ENCODE measurements at places on chromosomes 6 and 20.

GRCh38 chr6:137246791-137247202 is 27.6 kb upstream of the IFNGR1 start:
- DNase-seq: no peak

DNA sequence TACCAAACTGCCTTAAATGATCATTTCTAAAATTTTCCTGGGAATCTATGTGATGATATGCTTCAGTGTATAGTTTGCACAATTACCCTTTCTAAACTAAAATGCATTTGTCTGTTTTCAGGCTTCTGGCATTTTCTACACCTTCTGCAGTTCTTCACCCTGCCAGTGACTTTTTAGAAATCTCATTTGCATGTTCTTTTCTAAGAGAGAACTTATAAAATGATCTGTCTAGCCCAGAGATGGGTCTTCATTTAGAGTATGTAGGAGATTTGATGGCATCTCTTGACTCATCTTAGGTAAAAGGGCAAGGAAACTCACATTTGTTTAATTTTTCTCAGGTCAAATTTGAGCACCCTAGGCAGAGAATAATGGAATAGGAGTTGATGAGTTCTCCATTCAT is 17.8 kb downstream of the NCOA7 start:
- DNase-seq: no peak

GRCh38 chr6:122580737-122581136 is 29.5 kb upstream of the PKIB start:
- no peak for DNase-seq

DNA sequence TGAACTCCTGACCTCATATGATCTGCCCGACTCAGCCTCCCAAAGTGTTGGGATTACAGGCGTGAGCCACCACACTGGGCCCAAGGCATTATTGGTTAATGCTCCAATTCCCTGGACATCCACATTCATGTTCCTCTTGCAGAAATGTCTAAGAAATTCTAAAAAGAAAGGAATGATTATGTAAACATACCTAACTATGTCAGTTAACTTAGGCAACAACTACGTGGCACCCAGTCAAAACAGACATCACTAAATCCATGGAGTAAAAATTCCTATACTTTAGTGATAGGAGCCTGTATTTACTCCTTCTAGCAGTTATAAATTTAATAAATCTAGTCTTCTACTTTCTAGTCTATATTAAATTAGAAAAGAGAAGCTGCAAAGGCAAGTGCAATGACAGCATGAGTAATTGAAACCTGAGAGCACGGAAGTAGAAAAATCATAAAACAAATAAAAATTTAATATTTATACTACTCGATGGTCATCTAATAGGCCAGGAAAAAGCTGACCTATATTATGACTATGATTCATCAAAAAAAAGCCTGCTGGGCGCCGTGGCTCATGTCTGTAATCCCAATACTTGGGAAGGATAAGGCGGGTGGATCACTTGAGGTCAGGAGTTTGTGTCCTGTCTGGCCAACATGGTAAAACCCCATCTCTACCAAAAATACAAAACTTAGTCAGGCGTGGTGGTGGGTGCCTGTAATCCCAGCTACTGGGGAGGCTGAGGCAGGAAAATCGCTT is 4.2 kb downstream of the AHI1 start:
- no peak for DNase-seq

- peak; percentile 67 for DNase-seq
Observed at GRCh38 chr20:12061466-12061865, 143.8 kb downstream of the BTBD3 start.
